ENCODE measurements at places on chromosomes 12 and 14. TPM values are rescaled to one million over a fixed set of nuclear protein-coding genes. Genes with fewer than 3 reads are reported as not detected.

GRCh38 chr12:115636546-115636945 is 640.9 kb downstream of the MED13L start:
- no peak for DNase-seq

The COX8C gene
- not detected for total RNA-seq

The SIX6 gene
- not detected for total RNA-seq

The CLECL1 gene
- not detected for total RNA-seq

The KLRG1 gene
- total RNA-seq = 4.5 TPM

GRCh38 chr14:48247977-48248376 is 572.6 kb upstream of the MDGA2 start:
- DNase-seq = no peak

The PLA2G1B gene
- total RNA-seq = 1.2 TPM

- no peak for DNase-seq
Measured at GRCh38 chr14:103164006-103164405, 40.7 kb downstream of the TNFAIP2 start.

DNA sequence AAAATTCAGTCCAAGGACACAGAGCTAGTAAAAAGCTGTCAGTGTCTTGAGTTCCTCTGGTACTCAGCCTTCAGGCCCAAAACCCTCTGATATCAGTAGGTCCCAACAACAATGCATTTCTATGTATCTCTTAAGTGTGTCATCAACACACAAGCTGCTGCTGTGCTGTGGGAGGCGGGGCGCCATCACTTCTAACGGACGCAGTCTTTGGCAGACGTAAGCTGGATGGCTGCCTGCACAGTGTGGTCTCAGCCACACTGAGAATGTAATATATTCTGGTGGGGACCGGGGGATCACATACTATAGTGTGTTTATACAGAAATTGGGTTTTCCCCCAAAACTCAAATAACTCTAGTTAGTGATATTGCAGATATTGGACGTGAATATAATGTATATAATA is 123.9 kb downstream of the SUDS3 start:
- DNase-seq = no peak

- DNase-seq = no peak
Measured at GRCh38 chr14:60324837-60325236, 75.8 kb downstream of the PPM1A start.

The REP15 gene
- 4.3 TPM for total RNA-seq

The COQ10A gene
- total RNA-seq = 11.1 TPM

DNA sequence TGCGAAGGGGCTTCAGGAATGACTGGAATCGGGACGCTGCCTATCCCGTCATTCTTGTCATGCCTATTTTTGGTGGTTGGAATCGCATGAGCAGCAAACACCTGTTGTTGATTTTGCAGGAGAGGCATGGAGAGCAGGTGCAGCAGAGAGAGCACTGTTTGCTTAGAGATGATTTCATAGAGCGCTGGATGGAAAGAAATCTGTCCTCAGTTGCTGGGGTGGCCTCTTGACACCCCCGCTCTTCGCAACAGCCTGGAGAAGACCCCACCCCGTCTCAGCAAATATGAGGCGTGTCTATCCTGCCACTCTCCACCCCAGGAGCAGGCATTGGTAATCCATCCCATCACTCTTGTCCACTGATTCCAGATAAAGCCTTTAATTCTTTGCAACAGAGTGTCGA is 19.3 kb upstream of the NCOR2 start:
- DNase-seq = no peak

GRCh38 chr12:5689773-5690172 is 255.3 kb downstream of the ANO2 start:
- no peak for DNase-seq

DNA sequence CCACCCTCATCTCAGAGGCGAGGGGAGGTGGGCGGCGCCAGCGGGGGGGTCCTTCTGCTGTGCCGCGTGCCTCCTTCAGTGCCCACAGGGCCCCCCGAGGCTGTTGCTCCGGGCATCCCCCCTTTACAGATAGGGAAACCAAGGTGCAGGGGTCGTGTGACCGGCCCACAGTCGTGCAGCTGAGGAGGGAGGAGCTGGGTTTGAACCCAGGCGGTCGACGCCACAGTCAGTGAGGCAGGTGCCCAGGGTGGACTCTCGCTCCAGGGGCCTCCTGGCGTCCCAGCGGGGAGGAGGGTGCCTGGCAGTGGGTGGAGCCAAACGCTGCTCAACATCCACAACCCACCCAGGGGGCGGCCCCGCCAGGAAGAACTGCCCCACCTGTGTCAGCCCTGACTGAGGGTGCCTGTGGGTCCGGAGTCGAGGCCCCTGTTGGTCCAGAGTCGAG is 8.6 kb downstream of the GALNT9 start:
- DNase-seq = peak; percentile 24

The CABP1 gene
- total RNA-seq = 3.0 TPM

The CPSF6 gene
- total RNA-seq = 54.8 TPM

GRCh38 chr12:8475508-8476203 is 19.9 kb downstream of the CLEC6A start:
- DNase-seq = no peak

The NEDD1 gene
- total RNA-seq = 14.6 TPM

The CKAP4 gene
- 69.6 TPM for total RNA-seq

- no peak for DNase-seq
Measured at GRCh38 chr12:64877363-64878004, 53.0 kb downstream of the TBC1D30 start.

The HSPB8 gene
- 88.4 TPM for total RNA-seq

GRCh38 chr14:105492031-105492970 is 1.3 kb downstream of the TEDC1 start:
- peak; percentile 78 for DNase-seq

DNA sequence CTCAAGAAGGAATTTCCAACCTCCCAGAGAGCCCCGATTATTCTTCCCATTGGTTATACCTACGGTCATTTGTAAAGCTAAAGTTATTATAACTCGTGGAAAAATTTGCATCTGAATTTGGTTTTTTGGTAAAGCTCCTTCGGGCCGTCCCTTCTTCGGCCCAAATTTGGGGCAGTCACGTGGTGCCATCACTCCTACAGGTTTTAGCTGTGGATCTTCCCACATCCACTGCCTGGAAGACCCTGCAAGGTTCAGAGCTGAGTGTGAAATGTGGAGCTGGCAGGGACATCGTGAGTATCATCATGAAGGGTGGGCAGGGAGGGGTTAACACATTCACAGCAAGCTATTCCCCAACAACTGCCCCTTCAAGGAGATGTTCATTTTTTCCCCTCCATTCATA is 105.7 kb downstream of the NT5DC3 start:
- DNase-seq = no peak

DNA sequence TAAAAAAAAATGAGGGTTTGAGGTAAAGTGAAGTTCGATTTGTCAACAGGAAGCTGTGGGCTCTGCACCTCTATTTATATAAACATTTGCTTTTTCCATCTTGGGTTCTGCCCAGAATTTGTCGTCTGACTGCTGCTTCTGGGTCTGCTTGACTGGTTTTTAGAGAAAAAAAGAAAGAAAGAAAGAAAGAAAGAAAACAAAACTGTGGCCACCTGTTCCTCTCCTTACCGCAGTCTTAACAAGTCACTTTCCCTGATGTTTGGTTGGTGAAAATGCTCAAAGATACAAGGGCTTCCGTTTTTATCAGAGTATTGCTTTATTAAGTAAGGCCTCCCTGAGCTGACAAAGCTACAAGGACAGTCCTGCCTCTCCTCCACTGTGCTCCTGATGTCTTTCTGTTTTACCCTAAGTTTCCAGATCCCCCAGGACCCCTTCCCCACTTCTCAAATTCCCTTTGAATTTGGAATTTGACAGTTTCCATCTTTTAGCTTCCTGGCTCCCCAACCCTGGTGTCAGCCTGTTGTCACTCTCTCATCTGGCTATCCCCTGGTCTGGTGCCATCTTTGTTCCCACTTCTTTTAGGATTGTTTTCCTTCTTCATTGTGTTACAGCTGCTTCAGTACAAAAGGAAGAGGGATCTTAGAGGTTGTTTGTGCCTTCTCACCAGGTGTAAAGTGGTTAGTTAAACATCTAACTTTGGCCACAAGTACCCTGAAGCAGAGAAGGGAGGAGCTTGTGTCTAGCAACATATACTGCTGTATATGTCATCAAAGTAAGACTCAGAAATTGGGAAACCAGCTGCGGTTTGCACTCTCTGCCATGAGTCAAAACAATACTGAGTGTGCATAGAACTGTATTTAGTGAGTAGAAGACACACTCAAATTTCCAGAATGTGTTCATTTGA is 18.0 kb downstream of the MFAP5 start:
- no peak for DNase-seq

The OTX2 gene
- not detected for total RNA-seq

The POLE2 gene
- 1.2 TPM for total RNA-seq

Measured in aorta (tissue), 5 donors.